ENCODE measurements at places on chromosomes 16 and 17. TPM values are rescaled to one million over a fixed set of nuclear protein-coding genes. Genes with fewer than 3 reads are reported as not detected.

DNA sequence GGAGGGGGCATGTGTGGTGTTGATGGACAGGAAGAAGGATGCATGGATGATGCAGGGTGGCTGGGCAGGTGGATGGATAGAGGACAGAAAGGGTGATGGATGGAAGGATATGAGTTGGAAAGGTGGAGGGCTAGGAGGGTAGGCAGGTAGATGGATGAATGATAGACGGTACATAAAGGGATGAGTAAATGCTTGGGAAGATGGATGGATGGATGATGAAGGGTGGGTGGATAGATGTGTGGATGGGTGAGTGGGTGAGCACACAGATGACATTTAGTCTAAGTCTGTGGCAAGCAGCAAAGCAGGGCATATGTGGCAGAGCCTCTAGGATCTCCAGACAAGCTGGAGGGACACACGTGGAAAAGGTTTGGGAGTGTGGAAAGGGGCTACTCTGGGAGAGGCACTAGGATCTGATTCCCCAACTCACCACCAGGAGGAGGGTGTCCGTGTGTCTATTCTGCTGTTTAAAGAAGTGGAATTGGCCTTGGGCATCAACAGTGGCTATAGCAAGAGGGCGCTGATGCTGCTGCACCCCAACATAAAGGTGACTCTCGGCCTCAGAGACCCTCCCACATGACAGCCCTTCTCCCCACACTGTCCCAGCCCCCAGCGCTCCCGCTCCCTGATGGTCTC is 8.2 kb downstream of the PLD2 start:
- DNase-seq: no peak

DNA sequence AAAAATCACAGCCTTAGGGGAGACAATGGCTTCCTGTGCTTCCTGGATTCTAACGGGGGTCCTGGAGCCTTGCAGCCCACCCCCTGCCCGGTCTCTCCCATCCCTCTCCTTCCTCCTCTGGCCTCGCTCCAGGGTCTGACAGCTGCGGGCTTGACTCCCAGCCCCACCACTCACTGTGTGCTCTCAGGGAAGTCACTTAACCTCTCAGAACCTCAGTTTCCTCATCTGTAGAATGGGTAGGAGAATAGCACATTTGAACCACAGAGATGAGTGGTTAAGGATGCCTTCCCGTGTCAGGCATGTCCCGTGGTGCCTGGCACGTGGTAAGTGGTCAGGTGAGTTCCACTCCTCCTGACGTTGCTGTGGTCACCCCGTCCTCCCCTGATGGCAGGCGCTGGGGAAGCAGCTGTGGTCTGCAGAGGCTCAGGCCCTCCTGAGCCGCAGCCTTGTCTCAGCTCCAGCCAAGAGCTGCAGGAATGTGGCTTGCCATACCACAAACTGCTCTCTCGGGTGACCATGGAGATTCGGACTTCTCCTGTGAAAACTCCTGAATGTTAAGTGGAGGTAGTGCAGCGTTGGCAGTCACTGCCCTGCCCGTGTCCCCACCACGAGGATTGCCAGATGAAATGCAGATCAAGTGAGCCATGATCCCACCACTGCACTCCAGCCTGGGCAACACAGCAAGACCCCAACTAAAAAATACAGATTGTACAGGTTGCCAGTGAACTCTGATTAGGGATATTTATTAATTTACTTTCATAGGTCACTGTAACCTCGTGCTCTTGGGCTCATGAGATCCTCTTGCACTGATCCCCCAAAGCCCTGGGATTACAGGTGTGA is 85.7 kb downstream of the NT5M start:
- no peak for DNase-seq

MRPL45 gene
- total RNA-seq: 46.8 TPM

HCFC1R1 gene
- 7.2 TPM for total RNA-seq

- DNase-seq: peak; percentile 69
Measured at GRCh38 chr17:41689497-41690299, 1.0 kb downstream of the EIF1 start.

EFCAB13 gene
- 1.4 TPM for total RNA-seq

- no peak for DNase-seq
Measured at GRCh38 chr16:60127196-60127595, 1393.1 kb upstream of the GOT2 start.

BRIP1 gene
- total RNA-seq: 19.7 TPM

- DNase-seq: peak; percentile 6
Measured at GRCh38 chr16:53614346-53614745, 89.3 kb downstream of the RPGRIP1L start.

GUCY2D gene
- total RNA-seq: not detected

APPBP2 gene
- total RNA-seq: 93.9 TPM

DNA sequence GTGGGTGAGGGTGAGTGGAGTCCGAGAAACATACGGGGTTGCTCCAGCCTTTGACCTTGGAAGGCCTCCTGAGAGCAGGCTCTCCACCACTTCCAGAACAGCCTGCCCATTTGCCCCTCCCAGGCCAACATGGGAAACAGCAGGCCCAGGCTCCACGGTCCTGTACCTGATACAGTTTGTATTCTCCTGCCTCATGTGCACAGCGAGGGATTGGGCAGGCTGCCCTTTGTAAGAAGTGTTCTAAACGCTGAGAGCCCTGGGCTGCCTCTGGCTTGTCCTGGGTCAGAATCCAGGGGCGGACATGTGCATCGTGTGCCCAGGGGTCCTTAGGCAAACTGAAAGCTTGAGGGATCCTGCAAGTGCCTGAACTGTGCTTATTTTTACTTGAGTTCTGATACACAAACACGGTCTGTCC is 3.4 kb upstream of the CBX2 start:
- DNase-seq: no peak

- DNase-seq: no peak
Measured at GRCh38 chr17:77165577-77165976, 24.8 kb downstream of the SEC14L1 start.

DNA sequence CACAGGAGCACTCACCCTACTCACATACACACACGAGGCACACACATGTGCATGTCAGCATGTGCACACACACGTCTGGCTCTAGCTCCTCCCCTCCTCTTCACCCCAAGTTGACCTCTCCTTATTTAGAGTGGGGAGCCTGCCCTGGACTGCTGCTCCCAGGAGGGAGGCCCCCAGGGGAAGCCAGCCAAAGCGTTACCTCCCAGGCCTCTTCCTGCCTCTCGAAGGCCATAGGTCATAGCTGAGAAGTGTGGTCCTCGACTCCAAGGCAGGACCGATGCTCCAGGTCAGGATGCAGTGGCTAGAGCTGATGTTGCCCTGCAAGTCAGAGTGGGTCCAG is 18.8 kb downstream of the POLR3K start:
- DNase-seq: no peak

RNU2-1 gene
- not detected for total RNA-seq

DNA sequence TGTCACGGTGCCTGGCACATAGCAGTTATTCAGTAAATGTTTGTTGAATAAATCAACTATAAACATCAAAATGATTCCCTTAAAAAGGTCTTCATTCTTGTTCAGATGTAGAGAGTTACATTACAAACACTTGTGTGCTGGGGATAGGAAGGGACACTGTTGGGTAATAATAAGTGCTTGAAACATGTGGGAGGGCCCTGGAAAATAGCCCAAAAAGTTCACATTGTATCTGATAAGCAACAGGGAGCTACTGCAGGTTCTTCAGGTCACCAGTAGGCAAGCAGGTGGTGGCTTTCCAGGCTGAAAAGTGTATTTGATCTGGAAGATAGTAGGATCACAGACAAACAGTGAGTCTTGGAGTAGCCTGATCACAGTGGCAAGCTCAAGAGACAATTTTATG is 19.0 kb upstream of the ZNF652 start:
- no peak for DNase-seq

- DNase-seq: no peak
Measured at GRCh38 chr17:987931-988330, 8.4 kb upstream of the NXN start.

DNA sequence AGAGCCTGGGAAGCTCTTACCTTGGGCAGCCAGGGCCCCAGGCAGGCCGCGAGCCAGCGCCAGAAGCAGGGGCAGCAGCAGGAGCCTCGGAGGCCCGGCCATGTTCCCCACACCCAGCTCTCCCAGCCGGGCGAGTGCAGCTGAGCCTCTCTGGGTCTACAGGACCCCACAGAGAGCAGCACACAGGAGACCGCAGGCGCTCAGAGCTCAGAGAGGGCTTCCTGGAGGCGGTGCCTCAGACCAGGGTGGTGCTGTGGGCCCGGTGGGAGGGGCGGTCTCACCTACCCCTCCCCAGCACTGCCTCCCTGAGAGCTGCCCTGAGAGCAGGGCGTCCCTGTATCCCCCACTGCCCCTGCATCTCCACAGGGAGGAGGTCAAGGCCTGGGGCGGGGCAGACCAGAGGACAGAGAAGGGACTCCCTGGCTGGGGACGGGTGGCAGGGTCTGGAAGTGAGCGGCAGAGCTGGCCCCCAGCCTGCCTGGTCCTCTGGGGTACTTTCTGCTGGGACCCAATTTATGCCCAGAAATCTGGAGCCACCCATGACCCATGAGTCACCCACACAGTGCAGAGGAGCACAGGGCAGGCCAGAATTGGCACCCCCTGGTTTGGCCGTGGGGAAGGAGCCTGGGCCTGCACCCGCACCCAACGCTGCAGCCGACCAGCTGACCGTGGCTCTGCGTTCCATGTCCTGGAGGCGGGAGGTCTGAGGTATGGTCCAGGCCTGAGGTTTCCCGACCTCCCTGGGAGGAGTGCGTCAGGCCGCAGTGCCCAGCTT is at the start of gene CD7:
Gene CD7 (minus strand): TSS at position 215 of the 775 bp plus-strand sequence. CDS start 113 bp downstream, at position 102.
- DNase-seq: no peak

DNA sequence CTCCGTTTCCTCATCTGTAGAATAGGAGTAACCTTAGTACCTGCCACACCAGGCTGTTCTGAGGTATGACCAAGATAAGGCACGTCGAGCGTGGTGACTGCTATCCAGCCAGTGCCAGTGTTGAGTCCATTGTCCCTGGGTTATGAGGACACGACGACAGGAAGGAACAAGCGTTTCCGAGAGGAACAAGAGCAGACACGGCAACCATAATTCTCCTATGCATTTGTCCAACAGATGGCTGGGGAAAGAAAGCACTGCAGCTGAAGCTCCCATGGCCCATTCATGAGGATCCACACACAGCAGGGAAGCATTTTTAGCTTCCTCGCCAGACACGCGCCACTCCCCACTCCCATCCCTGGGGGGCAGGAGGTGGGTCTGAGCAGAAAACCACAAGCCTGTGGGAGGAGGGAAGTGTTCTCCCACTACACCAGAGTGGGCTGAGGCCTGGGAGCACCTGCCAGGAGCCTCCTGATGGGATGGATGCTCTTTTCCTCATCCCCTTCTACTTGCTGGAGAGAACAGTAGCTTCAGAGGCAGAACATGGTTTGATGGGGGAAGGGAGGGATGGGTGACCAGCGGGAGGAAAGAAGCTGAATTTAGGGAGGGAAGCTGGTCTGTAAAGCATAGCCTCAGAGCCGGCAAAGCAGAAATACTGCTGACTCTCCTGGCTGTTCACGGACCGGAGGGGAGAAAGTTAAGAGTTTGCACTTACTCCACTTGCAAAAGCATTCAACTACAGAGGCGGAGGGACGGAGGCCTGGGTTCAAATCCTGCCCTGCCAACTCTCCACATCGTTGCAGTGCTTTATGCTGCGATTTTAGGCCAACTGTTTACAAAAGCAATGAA is 2.7 kb downstream of the COTL1 start:
- DNase-seq: no peak

DNA sequence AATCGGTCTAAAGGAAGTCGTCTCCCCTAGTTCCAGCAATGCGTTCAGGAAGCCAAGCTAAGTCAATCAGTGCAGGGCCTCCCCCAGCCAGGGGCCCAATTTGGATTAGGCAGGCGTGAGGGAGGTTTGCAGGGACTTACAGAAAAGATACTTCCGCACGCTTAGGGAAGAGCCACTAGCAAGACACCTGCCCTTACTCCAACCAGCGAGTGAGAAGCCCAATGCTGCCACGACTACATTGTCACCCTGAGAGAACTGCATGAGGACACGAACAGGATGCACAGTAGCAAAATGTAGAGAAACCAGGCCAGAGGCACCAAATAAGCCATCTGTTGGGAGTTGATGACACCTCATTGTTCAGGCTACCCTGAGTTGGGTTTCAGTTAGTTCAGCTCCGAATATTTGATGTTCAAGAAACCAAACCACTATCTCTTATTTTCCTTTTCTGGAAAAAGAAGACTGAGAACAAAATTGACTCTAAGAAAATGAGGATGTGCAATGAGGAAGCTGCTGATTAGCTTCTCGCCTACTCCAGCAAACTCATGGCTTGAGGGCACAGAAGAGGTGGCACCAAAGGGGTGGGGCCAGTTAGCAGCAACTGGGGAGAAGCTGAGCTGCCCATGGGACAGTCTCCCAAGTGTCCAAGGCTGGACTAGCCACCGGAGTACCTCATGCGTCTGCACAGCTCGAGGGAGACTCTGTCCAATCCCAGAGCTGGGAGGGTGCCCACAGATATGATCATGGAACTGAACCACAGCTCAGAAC is 29.3 kb downstream of the TK2 start:
- no peak for DNase-seq

DNA sequence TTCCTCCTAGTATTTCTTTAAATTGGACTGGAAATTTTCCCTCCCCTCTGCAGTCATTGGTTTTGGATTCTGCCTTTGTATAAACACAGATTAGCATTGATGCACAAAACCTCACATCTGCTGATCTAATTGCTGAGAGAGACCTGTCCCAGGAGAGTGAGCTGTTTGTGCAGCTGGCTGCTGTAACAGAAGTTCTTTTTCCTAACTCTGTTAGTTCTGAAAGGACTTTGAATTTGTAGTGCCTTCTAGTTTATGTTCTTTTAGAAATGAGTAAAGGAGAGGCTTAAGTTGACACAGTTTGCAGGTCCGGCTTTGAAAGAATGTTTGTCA is 45.2 kb upstream of the KPNB1 start:
- DNase-seq: peak; percentile 85

SEPTIN12 gene
- total RNA-seq: not detected

All from IMR-90 (cell line).